ENCODE measurements at places on chromosomes 16 and 17. TPM values are rescaled to one million over a fixed set of nuclear protein-coding genes. Genes with fewer than 3 reads are reported as not detected.

C16orf54 gene
- total RNA-seq: not detected

BAHCC1 gene
- 19.3 TPM for total RNA-seq

ANKRD40CL gene
- not detected for total RNA-seq

TRPV3 gene
- 0.06 TPM for total RNA-seq

DNA sequence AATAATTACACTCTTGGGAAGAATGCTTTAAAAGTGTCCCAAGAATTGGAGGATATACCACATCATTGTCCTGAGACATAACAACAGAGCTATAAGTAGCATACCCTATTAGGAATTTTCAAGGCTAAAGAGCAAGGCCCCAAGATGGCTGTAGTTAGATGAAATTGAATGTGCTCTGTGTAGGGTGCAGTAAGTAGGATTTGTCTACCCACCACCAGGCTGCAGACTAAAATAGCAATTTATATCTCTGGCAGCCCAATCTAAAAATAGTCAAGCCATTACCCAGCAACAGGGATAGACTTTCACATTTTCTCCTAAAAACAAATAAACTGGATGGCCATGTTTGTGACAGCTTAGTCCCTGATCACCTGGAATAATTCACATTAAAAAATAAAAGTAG, 5.6 kb downstream of the MMD start:
- no peak for DNase-seq

DNA sequence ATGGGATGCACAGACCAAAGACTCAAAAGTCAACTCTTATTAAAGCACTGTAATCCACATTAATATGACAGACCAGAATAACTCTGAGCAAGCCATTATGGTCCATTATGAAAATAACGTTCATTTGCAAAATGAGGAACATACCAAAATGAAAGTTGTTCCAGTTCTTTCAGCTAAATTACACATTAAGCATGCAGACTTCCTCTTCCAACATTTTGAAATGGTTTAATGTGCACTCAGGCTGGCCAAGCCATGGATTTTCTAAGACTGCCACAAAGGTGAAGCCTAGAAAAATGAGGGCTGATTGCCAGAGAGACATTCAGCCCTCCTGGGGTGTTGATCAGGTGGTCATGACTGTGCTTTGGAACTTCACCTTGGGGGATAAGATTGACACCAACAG, 56.7 kb upstream of the NOG start:
- DNase-seq: no peak

DNA sequence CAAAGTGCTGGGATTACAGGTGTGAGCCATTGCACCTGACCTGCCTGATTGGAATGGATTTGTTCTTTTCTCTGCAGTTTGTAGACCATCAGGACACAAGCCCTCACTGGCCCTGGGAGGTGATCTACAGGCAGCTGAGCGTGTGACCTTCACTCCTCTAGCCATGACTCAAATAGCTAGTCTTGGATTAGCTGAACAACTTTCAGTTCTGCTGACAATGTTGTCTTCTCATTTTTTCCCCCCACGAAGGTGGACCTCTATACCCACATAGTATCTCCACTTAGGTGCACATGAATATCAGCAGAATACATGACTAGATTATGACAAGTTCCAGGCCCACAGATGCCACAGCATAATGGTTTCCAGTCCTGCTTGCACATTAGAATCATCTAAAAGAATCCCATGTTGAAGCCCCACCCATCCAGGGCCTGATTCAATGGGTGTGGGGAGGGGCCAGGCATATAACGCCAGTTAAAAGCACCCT, 36.8 kb downstream of the HS3ST3B1 start:
- DNase-seq: no peak
